ENCODE measurements at places on chromosomes 4 and X.

DNA sequence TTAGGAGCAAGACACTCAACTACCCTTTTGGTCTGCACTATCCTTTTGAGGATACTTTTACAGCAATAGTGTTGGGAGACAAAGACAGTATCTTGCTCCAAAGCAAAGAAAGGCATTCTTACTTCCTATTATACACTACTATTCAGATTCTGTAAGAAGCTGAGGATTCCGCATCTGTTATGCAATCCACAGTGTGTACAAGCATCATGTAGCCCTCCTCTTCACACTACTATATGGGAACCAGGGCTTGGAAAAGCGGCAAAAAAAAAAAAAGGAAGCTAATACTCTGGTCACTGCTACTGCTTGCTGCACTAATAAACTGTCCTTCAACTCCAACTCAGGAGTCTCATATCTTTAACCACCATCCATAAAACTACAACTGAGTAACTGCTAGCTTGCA is 59.1 kb downstream of the FBXW7 start:
- DNase-seq: no peak

- DNase-seq: no peak
These were observed 90.2 kb downstream of the ARHGAP10 start for GRCh38 chr4:147822128-147822527.

- DNase-seq: peak; percentile 78
These were observed 164.9 kb downstream of the DHX15 start for GRCh38 chr4:24419181-24420034.

GRCh38 chr4:126627255-126627654 is 1005.5 kb upstream of the INTU start:
- peak; percentile 39 for DNase-seq

- no peak for DNase-seq
These were observed 105.9 kb downstream of the CT47B1 start for GRCh38 chrX:120769576-120770341.

- peak; percentile 65 for DNase-seq
These were observed 113.0 kb downstream of the RBM47 start for GRCh38 chr4:40516651-40517050.

- DNase-seq: peak; percentile 26
These were observed 48.5 kb upstream of the ZNF157 start for GRCh38 chrX:47321823-47322371.

GRCh38 chrX:135435139-135435922 is 13.6 kb downstream of the SMIM10L2A start:
- no peak for DNase-seq

DNA sequence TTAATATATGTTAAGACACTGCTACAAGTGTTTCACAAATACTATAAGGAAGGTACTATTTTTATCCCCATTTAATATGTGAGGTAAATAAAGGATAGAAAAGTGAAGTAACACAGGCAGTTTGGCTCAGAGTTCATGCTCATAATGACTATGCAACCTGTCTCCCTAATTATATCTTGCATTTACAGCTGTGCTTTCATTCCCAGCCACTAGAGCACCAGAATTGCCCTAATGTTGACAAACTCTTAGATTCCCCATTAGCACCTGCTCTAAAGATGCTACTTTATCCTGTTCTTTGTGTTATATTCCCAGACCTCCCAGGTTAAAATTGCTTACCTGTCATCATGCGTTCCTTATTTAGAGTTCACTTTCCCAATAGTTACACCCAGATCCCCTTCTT is 833.6 kb downstream of the CCSER1 start:
- DNase-seq: no peak
